ENCODE measurements at places on chromosomes 16 and 17.
A peak's percentile ranks its signal among the peaks of the same experiment; 100 is the strongest.

GRCh38 chr16:78795433-78795832 is 696.0 kb downstream of the WWOX start:
- no peak for DNase-seq

GRCh38 chr16:10490141-10490540 is 90.3 kb downstream of the EMP2 start:
- DNase-seq = peak; percentile 3

- no peak for DNase-seq
Measured at GRCh38 chr17:42087042-42087701, 11.1 kb downstream of the ZNF385C start.

- DNase-seq = no peak
Measured at GRCh38 chr17:47611372-47612350, 38.1 kb upstream of the KPNB1 start.

GRCh38 chr16:66418165-66418962 is 8.7 kb upstream of the BEAN1 start:
- no peak for DNase-seq

DNA sequence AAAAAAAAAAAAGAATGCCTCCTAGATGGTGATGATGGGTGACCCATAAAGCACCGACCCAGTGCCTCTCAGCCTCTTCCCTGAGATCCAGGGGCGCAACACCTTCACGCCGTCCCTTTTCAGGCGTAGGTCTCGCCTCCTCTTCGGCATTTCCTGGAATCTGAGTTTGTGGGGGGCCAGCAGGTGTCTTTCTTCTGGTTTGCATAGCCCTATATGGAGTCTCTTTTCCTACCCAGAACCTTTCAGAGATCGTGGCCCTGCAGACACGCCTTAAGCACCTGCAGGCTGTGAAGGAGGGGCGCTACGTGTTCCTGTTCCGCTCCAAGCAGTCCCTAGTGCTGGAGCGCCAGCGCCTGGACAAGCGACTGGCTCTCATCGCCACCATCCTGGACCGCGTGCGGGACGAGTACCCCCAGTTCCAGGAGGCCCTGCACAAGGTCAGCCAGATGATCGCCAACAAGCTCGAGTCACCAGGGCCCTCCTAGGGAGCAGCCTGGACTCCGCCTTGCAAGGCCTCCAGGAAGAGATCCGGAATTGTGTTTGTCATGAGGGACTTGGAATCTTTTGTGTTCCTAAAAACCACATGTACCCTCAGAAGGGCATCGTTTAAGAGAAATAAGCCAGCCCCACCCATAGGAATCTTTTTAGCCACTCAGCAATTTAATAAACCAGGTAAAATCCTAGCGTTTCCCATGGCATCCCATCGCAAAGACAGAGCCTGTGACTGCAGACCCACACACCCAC is 1.9 kb upstream of the GAA start:
- DNase-seq = no peak

DNA sequence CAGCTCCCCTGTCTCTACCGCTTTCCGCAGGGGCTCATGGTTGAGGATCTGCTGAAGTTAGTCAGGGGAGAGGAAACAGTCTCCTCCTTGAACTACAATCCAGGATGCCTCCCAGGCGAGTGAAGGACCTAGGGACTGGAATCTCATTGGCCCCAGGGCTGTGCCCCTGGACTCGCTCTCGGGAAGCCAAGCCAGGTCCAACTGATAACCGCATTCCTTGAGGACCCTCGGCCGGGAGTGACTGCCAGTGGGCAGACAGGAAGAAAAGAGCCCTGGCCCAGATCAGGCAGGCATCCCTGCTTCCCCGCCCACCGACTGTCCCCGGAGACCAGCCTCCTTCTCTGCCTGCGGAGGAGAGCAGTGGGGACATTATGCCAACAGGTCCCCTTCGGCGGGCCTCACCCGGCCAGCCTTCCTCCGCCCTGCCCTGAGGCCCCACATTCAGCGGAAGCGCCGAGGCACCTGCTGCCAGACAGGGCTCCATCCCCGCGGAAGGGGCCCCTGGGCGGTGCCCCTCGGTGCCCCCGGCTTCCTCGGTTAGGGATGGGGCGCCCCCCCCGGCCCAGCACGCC is 776 bp downstream of the LRRC75A start:
- DNase-seq = no peak

GRCh38 chr16:88321635-88322499 is 60.9 kb upstream of the ZNF469 start:
- DNase-seq = no peak

GRCh38 chr16:14392960-14393359 is 237.1 kb downstream of the PARN start:
- DNase-seq = no peak

DNA sequence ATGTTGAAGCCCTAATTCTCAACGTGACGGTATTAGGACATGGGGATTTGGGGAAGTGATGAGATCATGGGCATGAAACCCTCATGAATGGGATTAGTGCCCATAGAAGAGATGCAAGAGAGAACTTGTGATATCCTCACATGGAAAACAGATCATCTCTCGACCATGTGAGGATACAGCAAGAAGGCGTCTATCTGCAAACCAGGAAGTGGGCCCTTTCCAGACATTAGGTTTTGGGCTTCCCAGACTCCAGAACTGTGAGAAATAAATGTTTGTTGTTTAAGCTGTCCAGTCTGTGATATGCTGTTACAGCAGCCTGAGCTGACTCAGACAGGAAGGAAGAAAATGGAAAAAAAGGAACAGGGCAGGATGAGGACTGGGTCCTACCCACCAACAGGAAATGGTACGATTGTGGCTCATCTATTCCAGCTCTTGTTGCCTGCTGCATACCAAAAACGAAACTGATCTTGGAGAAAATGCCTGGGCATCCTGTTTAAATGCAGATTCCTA is 21.9 kb upstream of the SSTR2 start:
- DNase-seq = no peak

DNA sequence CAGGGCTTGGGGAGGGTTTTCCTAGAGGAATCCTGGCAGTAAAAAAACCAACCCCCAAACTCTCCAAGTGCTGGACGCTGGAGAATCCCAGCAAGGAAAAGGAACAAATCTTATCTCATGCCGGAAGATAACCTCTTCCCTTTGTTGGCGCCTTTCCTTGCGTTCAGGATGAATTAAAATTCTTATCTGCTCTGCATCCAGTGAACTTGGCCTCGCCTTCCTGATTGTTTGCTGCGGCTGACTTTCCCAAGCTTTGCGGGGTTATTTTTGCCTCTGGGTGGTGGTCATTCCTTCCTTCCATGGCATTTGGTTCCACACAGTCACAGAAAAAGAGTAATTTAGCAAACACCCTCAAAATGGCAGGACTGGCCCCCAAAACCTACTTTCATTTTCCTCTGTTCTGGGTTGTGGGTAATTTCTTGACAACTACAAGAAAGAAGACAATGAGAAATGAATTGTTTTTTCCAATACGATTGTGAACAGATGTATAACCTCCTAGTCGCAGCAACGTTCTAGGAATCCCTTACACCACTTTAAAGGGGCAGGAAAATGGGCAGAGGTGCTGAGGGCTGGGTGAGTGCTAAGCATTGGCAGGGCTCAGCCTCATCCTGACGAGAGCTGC is 77.8 kb downstream of the MRC2 start:
- DNase-seq = no peak

Data from HAP-1 (cell line).